ENCODE measurements at places on chromosomes 7 and 10.

DNA sequence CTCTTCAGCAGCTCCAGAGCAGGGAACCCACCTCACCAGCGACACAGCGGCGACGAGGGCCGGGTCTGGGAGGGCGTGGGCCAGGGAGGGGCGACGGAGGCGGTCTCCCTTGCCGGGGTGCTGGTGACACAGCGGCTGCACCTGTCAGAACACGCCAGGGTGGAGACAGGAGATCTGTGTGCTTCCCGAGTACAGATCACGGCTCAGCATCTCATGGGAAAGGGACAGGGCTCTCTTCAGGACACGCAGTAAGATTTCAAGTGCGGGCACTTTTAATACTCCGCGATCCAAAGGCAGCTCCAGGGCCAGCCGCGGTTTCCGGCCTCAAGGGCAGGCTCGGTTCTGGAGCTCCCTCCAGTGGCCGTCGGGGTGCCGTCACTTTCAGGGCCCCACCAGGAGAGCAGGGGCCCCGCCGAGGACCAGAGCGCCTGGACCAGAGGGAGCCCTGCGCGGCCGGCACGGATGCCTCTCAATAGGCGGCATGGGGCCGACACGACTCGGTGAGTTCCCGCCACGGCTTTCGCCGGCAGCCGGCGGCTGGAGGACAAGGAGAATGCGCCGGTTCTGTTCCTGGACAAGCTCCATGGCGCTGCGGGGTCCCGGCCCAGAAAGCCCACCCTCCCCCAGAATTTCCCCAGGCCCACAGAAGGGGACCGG is 21.4 kb downstream of the GPR146 start:
- peak; percentile 99 for DNase-seq

- no peak for DNase-seq
These were observed 104.6 kb upstream of the GDF10 start for GRCh38 chr10:47195274-47195885.

GRCh38 chr7:80288175-80289122 is 153.8 kb downstream of the GNAI1 start:
- no peak for DNase-seq

- DNase-seq: no peak
These were observed 75.2 kb upstream of the DUSP5 start for GRCh38 chr10:110422548-110422947.

DNA sequence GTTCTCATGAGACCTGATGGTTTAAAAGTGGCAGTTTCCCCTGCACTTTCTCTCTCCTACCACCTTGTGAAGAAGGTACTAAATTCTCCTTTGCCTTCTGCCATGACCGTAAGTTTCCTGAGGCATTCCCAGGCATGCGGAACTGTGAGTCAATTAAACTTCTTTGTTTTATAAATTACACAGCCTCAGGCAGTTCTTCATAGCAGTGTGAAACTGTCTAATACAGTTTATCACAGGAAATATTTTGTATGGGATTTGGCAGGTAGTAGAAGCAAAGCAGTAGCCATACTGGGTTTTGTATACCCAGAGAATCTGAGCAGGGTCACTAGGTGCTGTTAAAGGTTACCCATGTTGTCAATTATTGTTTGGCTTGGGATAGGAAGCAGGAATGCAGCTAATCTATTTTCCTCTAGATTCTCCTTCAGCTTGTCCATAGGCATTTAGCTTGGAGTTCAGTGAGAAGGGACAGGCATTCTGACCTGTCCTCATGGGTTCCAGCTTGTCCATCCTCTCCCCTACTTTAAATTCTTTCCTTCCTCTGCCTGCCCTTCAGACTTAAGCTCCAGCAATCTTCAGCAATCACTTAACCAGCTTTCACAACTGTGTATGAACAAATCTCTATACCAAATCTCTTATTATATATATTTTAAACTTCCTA is 186.7 kb downstream of the PCLO start:
- no peak for DNase-seq

GRCh38 chr10:49324711-49325110 is 25.7 kb downstream of the C10orf71 start:
- DNase-seq: peak; percentile 10

GRCh38 chr10:69047111-69047832 is 40.6 kb upstream of the SRGN start:
- no peak for DNase-seq

GRCh38 chr7:83970081-83970480 is 224.5 kb downstream of the SEMA3A start:
- no peak for DNase-seq

DNA sequence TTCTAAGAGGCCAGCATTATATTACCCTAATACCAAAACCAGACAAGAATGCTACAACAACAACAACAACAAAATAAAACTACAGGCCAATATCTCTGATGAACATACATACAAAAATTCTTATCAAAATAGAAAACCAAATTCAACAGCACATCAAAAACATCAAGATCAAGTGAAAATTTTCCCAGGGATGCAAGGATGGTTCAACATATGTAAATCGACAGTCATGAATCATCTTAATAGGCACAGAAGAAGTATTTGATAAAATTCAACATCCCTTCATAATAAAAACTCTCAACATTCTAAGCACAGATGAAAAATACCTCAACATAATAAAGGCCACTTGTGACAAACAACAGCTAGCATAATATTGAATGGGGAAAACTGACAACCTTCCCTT is 75.3 kb downstream of the JMJD1C start:
- DNase-seq: no peak

DNA sequence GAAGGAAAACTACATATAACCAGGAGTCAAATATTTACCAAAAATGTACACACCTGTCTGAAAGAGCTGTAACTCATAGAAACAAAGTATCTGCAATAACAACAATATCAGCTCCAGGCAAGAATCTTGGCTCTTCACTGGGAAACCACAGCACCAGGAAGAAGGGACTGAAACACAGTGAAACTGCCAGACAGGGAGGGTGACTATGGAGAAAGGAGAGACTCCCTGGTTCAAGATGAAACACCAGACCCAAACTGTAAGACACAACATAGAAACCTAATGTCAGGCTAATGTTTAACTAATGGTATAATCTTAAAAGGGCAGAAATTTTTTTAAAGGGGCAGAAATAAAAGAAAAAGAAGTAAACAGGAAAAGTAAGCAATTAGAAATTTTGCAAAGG is 11.5 kb upstream of the TAS2R39 start:
- no peak for DNase-seq

DNA sequence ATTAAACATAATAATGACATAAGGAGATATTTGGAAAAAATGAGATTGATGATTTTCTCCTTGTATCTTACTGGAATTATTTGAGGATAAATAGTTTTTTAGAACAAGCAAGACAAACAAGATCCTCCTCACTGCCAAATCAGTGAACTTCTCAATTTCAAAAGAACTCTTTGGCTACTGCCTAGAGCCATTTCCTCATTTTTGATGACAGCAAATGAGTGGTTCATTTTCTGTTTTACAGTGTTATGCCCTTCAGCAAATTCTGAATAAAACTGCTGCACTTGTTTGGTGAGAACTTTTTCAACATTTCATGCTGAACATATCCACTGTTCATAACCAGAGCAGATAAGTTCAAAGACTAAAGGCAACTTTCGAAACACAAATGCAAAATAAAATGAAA is 42.5 kb upstream of the AHR start:
- no peak for DNase-seq

GRCh38 chr10:86976362-86977056 is 8.2 kb downstream of the ADIRF start:
- no peak for DNase-seq

DNA sequence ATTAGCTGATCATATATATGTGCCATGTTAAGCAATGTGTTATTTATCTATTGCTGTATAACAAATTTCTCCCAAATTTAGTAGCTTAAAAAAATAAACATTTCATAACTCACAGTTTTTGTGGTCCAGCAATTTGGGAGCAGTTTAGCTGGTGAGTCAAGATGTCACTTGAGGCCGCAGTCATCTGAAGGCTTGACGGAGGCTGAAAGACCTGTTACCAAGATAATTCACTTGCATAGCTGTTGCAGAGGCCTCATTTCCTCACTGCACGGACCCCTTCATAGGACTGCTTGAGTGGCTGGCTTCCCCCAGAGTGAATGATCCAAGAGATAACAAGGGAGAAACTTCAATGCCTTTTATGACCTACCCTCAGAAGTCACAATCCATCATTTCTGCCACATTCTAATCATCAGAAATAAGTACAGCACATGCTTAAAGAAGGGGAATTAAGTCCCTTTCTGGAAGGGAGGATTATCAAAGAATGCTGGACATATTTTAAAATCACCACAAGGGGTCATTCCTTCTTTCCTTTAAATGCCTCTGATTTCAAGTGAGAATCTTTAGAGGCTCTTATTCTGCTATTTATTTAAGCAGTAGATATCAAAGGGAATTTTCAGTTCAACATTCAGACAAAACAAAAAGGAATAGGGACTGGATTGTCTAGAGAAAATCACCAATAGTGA is 10.5 kb upstream of the SRPK2 start:
- DNase-seq: no peak

DNA sequence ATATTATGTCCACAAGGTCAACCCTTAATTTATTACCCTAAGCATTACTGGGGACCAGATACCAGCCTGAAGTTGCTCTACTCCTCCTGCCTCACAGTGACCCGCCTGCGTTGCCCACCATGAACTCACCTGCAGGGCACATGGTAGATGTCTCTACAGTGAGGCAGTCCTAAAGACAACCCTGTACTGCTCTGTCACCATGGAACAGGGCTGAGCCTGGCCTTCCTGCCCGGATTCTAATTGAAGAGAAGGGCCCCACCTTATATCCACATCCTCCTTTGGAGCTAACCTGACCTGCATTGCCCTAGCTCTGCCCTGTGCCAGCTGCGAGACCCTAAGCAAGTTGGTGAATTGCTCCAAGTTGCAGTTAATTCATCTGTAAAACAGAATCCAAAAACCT is 4.1 kb downstream of the SH3PXD2A start:
- no peak for DNase-seq

DNA sequence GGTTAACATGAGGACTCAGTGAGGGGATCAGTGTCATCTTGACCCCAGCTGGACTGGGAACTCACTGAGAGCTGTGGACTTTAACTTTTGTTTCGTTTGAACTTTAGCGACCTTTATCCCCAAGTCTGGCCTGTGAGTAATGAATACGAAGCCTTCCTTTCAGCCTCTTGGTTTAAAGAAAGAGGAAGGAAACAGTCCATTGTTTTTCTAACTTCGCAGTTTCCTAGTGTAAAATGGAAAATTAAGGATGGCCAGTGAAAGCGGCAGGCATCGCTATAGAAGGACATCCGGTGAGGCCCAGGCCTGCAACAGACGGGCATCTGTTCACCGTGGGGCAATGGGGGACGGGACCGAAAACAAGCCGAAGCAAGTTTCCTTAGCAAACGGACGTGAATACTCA is 44.1 kb upstream of the ADO start:
- no peak for DNase-seq

DNA sequence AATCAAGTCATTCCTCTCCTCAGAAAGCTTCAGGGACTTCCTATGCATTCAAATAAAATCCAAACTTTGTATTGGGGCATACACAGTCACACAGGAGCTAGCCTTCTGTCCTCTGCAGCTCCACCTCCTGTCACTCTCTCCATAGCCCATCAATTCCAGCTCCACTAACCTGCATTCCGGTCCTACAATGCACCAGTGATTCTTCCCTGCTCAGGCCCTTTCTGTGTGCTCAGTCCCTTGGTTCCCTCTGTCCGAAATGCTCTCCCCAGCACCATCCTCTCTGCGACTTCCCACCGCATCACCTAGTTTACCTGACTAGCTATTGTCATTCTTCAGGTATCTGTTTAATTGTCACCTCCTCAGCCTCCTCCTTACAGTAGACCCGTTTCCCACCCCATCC is 26.4 kb upstream of the YAE1 start:
- DNase-seq: peak; percentile 21

DNA sequence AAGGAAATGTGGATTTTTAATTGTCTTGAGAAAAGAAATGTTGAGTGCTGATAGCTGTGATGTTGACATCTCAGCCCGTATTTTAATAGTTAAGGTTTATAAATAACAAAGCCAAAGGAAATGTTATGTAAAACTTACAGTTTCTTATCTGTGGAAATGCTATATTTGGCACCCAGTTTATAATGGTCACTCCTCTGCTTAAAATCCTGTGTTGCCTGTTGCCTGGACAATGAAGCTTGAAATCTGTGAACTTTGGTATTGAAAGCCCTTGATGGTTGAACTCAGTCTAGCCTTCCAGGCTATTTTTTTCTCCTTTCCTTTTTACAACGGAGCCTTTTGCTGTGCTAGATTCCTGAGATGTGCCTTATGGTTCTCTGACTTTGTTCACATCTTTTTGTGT is 46.5 kb downstream of the MCU start:
- no peak for DNase-seq

GRCh38 chr7:90698616-90699015 is 102.5 kb downstream of the CDK14 start:
- DNase-seq: no peak

DNA sequence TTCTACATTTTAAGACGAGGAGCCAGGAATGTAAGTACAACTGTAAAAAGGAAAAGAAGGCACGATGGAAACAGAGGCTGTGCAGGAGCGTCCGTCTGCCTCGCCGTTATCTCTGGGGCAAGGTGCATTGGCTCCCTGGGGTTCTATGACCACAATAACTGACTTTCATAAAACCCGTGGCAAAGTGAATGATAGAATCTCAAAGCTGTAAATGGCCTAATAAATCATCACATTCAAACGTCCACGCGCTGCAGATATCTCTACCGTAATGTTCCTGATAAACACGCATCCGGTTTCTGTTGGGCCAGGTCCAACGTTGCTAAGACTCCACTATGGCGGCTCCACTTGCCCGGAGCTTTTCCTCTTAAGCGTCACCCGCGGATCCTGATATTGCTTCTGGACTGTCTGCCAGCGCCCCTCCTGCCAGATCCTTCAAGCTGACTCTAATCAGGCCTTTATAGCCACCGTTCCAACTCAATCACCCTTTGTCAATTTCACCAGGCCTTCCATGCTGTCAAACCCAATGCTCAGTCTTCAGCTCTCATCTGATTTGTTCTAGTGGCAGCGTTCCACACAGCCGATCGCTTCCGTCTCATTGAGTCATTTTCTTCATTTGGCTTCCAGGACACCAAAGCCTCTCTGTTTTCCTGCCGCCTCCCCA is 265.6 kb upstream of the FOXK1 start:
- no peak for DNase-seq

GRCh38 chr7:47326220-47326619 is 255.7 kb downstream of the TNS3 start:
- DNase-seq: no peak

- DNase-seq: no peak
These were observed 14.7 kb downstream of the CNPY1 start for GRCh38 chr7:155531681-155532080.

GRCh38 chr10:21740989-21741388 is 207.0 kb downstream of the MLLT10 start:
- DNase-seq: no peak

- DNase-seq: no peak
These were observed 115.9 kb downstream of the PIP4K2A start for GRCh38 chr10:22598478-22598877.

DNA sequence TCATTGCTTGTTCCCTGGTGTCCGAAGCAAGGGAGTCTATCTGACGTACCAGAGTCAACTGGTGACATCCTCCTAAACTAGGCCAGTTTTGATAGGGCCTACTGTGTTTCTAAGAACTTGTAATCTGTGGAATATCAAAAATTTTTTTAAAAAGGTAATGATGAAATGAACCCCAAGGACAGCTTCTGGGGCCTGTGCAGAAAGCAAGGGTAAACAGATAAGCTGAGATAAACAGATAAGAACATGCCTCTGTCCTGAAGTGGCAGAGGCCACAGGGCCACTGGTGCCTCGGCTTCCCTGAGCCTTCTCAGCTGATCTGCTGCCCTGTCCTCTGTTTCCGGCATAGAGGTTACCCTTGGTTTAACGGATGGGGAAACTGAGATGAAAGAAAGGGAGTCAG is 8.8 kb downstream of the GRK5 start:
- no peak for DNase-seq
